ENCODE measurements at places on chromosomes 6 and 20.

- no peak for DNase-seq
Measured at GRCh38 chr6:108145639-108146038, 20.2 kb upstream of the NR2E1 start.

DNA sequence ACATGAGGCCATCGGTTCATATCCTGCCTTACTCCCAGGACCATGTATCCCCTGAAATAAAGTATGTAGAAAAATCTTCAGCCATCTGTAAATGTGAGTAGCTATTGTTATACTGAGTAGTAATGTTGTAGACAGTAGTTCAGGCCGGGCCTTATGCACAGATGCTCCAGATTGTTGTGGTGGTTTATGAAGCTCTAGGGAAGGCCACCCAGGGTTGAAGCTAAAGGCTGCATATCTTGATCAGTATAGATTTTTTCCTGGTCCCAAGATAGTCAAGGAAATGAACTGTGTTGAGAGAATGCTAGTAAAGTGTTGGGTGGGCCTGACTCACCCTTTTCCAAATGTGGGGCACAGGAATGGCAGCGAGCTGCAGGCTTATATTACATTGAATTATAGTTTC, 81.4 kb downstream of the FNDC1 start:
- no peak for DNase-seq

- no peak for DNase-seq
Measured at GRCh38 chr6:71410164-71410566, 121.6 kb downstream of the OGFRL1 start.

DNA sequence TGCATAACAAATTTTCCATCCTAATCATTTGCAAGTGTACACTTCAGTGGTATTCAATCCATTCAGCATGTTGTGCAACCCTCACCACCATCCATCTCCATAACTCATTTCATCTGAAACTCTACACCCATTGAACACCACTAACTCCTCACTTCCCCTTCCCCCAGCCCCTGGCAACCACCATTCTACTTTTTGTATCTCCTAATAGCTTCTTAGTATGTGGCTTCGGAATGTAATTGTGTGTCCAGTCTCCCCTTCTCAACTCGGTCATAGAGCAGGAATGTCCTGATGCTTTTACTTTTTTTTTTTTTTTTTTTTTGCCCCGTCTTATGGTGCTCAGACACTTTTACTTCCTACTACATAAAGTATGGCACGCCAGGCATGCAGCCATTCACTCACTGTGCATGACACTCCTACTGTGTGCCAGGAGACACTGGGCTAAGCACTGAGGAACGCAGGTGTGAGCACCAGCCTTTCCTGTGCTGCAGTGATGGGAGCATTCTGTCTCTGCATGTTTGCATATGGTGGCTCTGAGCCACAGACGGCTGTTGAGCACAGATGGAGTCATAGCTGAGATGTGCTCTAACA, 15.3 kb downstream of the HCK start:
- DNase-seq, result peak; percentile 21

- no peak for DNase-seq
Measured at GRCh38 chr6:12903246-12903645, 186.7 kb downstream of the PHACTR1 start.

GRCh38 chr20:47319517-47320252, 36.8 kb downstream of the ZMYND8 start:
- DNase-seq, result no peak

GRCh38 chr6:129875610-129876520, 14.8 kb upstream of the TMEM244 start:
- no peak for DNase-seq

- no peak for DNase-seq
Measured at GRCh38 chr6:110221738-110222137, 41.5 kb downstream of the CDC40 start.

GRCh38 chr6:163338671-163339405, 75.7 kb upstream of the QKI start:
- no peak for DNase-seq

DNA sequence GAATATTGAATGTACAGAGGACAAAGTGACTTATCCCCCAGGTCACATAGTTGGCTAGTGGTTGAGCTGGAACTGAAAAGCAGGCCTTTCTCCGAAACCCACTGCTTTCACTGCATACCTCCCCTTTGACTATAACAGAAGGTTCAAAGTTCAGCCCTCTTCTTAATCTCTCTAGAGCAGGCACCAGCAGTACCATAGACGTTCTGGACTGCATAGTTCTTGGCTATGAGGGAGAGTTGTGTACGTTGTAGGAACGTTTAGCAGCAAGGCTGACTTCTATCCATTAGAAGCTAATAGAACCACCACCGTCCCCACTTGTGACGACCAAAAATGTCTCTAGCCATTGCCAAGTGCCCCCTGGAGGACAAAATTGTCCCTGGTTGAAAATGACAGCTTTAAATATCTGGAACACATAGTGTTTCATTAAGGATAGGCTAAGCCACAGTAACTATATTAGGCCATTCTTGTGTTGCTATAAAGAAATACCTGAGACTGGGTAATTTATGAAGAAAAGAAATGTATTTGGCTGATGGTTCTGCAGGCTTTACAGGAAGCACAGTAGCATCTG, 123.8 kb upstream of the MTHFD1L start:
- DNase-seq, result no peak

GRCh38 chr20:24770628-24771541, 178.2 kb upstream of the CST7 start:
- DNase-seq, result no peak

GRCh38 chr6:136015531-136015930, 164.0 kb downstream of the PDE7B start:
- DNase-seq, result no peak

GRCh38 chr6:147949981-147950622, 392.5 kb upstream of the SASH1 start:
- no peak for DNase-seq

- DNase-seq, result no peak
Measured at GRCh38 chr6:109795994-109796555, 105.0 kb downstream of the FIG4 start.

DNA sequence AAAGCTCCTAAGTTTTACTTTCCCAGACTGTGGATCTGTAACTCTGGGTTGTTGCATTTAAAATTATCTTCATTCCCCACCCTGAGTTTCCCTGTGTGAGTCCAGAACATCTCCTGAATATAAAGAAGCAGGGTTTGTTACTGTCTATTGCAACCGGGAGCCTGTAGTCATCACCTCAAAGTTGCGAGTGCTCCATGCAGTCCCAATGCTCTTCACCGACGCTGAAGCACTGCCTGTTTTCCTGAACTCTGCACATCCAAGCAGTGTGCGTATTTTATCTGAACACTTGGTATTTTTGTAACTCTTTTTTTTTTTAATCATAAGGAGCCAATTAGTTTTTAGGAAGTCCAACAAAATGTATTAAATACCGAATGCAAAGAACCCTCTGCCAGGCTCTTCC, 907 bp upstream of the HLA-B start:
- no peak for DNase-seq

DNA sequence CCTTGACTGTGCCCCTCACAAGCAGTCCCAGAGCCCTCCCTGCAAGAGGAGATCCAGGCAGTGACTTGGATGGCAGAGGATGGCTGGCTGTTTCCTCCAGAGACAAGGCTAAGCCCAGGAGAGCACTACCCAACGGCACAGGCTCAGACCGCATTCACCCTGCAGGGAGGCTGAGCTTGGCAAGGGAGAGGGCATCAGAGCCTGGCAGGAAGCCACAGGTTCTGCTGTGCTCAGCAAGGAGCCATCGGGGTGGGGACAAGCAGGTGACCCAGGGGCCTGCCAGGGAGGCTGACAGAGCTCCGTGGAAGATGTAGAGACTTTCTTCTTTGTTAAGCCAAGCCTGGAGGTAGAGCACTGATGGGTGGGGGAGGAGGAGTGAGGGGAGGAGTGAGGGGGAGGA, 159.2 kb upstream of the CST7 start:
- DNase-seq, result no peak

GRCh38 chr20:58650181-58650775, 805 bp upstream of the STX16 start:
- DNase-seq, result no peak

DNA sequence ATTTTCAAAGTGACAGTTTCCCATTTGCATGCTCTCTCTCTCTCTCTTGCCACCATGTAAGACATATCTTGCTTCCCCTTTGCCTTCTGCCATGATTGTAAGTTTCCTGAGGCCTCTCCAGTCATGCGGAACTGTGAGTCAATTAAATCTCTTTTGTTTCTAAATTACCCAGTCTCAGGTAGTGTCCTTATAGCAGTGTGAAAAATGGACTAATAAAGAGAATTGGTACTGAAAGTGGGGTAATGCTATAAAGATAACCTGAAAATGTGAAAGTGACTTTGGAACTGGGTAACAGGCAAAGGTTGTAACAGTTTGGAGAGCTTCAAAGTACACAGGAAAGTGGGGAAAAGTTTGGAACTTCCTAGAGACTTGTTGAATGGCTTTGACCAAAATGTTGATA, 389.8 kb downstream of the GRIK2 start:
- no peak for DNase-seq

GRCh38 chr20:59322585-59323454, 22.4 kb downstream of the EDN3 start:
- no peak for DNase-seq

- peak; percentile 54 for DNase-seq
Measured at GRCh38 chr6:105432797-105433196, 29.9 kb upstream of the PREP start.

DNA sequence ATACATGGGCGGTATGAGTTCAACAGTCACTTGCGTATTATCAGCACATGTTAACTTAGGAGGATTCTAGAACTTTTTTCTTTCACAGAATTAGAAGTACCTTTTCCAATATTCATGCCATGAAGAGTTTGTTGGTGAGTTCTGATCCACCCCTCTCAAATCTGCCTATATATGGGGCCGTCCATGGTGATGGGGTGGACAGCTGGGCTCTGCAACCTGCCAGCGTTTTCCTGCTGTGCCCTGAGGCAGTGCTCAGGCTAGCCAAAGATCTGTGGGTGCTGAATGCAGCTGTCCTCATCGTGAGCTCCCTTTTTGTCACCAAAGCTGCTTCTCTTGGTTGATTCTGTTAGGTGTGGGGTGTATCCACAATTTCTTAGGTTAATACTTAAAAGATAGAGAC, 88.7 kb downstream of the THBS2 start:
- no peak for DNase-seq

DNA sequence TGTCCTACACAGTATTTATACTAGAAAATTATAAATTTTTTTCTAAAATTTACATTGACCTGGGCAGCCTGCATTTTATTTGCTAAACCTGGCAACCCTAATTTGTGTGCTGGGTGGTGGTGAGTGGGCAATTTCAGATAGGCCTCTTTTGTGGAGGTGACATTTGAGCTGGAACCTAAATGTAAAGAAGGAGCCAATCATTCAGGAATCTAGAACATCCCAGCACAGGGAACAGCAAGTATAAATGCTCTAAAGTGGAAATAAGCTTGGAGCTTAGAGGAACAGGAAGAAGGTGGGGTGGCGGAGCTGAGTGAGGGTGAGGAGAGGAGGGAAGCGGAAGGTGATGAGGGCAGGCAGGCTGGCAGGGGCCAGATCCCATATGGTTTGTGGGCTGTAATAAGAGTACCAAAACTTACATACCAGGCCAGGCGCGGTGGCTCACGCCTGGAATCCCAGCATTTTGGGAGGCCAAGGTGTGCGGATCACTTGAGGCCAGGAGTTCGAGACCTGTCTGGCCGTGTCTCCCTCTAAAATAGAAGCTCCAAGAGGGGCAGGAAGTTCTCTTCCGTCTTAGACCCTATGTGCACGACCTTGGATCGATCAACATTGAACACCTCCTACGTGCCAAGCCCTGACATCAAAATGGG, 549 bp upstream of the CSE1L start:
- DNase-seq, result no peak

DNA sequence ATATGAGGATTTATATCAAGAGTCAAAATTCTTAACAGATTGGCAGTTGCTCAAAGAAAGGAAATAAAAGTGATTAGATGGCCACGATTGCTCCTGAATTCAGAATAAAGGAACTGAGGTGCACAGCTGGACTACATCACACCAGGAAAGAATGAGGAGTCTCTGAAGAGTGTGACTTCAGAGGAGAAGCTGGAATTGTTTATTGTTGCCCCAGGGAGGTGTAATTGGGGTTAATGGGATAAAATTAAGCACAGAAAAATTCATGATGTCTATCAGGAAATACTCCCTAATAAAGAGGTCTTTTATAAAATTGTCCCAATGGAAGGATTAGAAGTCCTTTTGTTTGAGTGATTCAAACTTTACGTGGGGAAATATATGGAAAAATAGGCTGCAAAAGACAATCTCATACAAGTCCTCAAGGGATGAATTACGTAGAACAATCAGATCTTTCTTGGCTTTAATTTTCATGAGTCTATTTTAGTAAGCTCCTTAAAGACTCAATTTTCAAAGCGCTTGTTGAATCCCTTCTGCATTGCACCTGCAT, 208.6 kb upstream of the RNF217 start:
- no peak for DNase-seq

DNA sequence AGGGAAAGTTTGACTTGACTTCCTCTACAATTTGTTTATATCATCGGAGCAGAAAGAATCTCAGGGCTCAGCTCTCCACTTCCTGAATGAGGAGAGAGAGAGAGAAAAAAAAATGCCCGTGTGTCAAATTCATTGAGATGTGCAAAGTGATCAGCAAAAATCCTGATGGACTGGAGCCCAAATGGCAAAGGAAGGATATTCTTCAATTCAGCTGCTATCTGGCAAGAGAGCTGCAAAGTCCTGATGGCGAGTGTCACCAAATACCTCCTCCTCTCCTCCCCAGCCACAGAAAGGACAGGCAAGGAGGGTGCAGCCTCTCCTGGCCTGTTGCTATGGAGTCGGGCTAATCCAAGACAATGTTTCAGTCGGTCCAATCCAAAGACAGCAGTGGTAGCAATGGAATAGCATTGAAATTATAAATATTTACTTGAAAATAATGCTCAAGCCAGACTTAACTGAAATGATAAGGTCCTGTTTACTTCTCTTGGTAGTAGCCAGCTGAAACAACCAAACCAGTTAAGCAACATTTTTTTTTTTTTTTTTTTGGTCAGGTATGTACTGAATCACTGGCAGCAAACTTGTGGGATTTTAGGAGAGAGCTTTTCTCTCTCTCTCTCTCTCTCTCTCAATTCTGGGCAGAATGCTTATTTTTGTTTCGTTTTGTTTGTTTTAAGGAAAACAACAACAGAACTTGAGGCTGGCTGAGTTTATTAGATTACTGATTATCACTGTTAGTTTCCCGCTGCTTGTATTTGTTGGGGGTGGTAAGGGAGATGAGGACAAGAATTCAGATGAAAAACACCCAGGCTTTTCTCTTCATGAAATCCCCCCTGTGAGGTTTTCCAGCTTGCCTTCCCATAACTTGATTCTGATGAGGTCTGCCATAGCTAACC, 204.2 kb downstream of the BCAS1 start:
- DNase-seq, result peak; percentile 32

DNA sequence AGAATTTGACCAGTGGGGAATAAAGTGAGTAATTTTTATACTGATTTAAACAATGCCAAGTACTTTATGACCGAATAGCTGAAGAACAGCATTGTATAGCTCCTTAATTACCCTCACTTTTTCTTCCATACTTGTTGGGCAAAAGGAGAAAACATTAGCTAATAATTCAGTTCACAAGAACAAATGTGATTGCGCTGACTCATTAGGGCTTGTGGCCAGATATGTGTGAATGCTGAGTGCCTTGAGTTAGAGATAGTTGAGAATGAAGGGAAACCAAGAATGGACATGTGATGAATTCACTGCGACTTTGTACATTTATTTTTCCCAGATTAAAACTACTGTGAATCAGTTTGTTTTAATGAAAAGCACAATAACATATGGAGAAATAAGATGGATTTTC, 669.4 kb downstream of the TFAP2A start:
- DNase-seq, result no peak
